ENCODE measurements at places on chromosomes 7 and 10. TPM values are rescaled to one million over a fixed set of nuclear protein-coding genes. Genes with fewer than 3 reads are reported as not detected.

The GIMAP6 gene
- total RNA-seq = 3.6 TPM

DNA sequence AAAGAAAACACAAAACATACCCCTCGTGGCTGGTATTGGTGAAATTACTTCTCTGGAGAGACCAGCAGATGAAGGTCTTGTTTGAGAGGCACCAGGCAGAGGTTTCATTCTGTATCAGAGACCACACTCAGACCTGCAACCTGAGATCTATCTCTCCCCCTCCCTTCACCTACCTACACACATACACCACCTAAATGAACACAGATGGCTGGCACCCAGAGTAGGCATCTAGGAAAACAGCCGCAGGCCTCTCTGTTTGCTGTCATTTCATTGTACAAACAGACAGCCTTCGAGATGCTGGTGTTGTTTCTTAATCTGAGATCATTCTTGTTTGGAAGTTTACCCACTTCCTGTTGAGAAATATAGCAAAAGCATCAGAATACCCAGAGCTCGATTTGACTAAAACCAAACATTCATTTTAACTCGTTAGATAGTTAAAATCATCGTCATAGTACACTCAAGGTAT is 173.9 kb upstream of the SLC25A13 start:
- DNase-seq = no peak

GRCh38 chr7:127153315-127153714 is 99.4 kb downstream of the GRM8 start:
- DNase-seq = no peak

GRCh38 chr7:14504134-14504533 is 398.4 kb downstream of the DGKB start:
- DNase-seq = no peak
